ENCODE measurements at places on chromosomes 3 and 15. TPM values are rescaled to one million over a fixed set of nuclear protein-coding genes. Genes with fewer than 3 reads are reported as not detected.

WDR53 gene
- total RNA-seq, result 3.0 TPM

SSUH2 gene
- 0.59 TPM for total RNA-seq

- H3K36me3 ChIP-seq, result no peaks in the 10 kb centered on the region
- H3K27ac ChIP-seq, result no peak overlapping the region
- H3K4me1 ChIP-seq, result no peaks in the 10 kb centered on the region
- DNase-seq, result no peak
- no peak overlapping the region for H3K4me3 ChIP-seq
Measured at GRCh38 chr15:55661428-55661827, 73.3 kb upstream of the PYGO1 start.

DNA sequence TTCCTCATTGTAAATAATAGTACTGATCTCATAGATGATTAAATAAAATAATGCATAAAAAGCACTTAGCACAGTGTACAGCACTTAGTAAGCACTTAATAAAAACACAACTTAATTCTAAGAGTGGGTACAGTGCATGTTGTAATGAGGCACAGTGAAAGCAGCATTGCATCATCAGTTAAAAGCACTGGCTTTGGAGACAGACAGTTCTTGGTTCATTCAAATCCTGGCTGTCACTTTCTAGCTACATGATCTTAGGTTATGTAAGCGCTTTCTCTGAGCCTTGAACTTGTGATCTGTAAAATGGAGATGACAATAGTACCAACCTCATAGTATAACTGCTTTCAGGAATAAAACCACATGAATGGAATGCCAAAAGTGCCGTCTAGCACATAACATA, 151.5 kb downstream of the DPH6 start:
- H3K27ac ChIP-seq, result no peak overlapping the region
- no peak for DNase-seq
- no peaks in the 10 kb centered on the region for H3K4me1 ChIP-seq
- no peaks in the 10 kb centered on the region for H3K27me3 ChIP-seq
- no peak overlapping the region for H3K4me3 ChIP-seq

- no peak overlapping the region for H3K4me3 ChIP-seq
- no peak for DNase-seq
- peaks cover 32% of the 10 kb centered on the region for H3K36me3 ChIP-seq
- H3K27me3 ChIP-seq, result no peaks in the 10 kb centered on the region
Measured at GRCh38 chr15:41825572-41826535, 2.0 kb upstream of the JMJD7 start.
